ENCODE measurements at places on chromosomes 2 and 18.

DNA sequence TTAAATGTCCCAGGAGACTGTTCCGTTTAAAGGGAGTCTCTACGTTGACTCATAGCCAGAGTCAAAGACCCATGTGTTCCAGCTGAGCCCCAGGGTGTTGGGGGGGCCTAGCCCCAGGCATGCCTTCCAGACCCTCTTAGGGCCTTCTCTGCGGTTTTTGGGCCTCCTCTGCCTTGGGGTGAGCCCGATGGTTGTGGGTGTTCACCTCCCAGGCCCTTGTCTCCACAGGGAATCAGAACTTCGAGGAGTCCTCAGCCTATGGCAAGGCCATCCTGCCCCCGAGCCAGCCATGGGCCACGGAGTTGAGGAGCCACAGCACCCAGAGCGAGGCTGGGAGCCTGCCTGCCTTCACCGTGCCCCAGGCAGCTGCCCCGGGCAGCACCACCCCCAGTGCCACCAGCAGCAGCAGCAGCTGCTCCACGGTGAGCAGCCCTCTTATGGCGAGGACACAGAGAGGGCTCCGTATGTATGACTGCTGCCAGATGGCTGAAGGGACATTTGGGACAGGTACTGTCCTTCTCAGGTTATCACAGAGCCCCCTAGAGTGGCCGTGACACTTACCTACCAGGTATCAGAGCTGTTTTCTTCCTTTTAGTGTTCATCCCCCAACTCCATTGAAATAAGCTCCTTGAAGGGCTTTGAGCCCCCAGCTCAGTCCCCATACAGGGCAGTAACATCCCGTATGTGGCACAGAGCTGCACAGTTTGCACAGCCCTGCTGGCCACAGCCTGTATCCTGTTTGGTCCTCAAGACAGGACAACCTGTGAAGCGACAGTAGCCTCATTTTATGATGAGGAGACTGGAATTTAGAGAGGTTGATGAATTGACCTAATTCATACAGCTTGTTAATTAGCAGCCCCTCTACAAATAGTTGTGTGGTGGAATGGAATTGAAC, 80.7 kb downstream of the EPAS1 start:
- peak; percentile 76 for DNase-seq

GRCh38 chr2:47112665-47113435, 42.3 kb downstream of the STPG4 start:
- DNase-seq: no peak

GRCh38 chr2:96213379-96213778, 4.8 kb upstream of the STARD7 start:
- no peak for DNase-seq

DNA sequence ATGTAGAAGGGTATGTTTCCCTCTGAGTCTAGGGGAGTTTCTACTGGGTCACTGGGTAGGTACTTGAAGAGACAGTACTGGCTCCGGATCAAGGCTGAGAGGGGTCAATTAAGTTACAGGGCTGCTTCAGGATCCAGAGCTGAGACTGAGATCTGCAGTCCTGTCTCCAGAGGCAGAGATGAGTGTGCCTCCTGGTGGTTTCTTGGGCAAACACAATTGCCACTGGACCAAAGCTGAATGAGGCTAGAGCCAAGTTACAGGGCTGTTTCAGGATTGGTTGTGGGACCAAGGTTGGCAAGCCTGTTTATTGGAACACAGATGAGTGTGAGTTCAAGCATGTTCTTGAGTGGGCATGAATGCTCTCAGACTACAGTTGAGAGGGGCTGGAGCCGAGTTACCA, 157.9 kb downstream of the ADCYAP1 start:
- DNase-seq: no peak

- DNase-seq: no peak
Observed at GRCh38 chr2:215602997-215603396, 167.1 kb upstream of the FN1 start.

DNA sequence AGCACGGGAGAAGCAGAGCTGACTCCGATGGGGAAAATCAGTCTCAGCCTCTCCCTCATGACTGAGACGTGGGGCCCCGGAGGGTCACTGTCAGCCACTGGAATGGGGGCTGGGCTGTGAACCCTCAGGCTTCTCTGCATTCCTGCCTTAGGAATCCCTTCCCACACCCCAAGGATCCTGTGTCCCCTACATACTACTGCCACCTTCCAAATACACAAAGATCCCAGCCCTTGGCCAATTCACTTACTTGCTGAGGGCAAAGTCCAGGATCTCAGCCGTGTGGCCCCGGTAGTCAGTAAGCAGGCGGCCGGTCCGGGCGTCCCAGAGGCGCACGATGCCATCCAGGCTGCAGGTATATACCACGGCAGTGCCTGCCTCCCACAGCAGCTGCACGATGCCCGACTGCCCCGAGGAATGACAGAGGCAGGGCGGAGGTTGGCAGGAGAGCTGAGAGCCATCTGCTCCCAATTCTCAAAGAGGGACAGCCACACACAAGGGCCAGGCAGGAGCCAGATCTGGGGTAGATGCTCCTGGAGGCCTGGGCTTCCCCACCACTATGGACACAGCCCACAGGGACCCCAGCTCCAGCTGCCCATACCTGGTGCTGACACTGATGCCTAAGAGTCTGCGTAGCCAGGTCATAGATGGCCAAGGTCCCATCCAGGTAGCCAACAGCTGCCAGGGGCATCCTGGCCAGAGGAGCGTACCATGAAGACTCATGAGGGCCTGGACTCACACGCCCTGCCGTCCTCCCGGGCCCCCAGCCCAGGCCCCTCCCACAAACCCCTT, 4.2 kb downstream of the GPBAR1 start:
- no peak for DNase-seq

DNA sequence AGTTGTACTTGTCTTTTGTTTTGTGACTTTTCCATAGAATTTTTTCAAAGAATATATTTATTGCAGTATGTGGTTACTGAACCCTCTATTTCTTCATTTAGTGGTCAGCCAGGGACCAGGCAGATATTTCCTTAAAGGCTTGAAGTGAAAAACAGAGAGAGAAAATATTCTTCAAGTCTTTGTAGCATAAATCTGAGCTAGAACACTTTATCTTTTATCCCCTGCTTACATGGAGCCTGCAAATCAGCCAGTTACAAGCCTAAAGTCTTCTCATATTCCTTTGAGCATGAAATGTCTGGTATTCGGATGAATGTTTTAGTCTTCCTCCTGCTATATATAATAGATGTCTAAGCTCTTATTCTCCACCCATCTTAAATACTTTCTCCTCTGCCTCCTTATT, 1557.5 kb upstream of the ACVR2A start:
- no peak for DNase-seq

- DNase-seq: no peak
Observed at GRCh38 chr18:46829947-46830346, 73.1 kb upstream of the ST8SIA5 start.

GRCh38 chr18:38961880-38962279, 1396.3 kb upstream of the CELF4 start:
- DNase-seq: no peak

- no peak for DNase-seq
Observed at GRCh38 chr18:14944838-14945237, 196.9 kb downstream of the ANKRD30B start.

DNA sequence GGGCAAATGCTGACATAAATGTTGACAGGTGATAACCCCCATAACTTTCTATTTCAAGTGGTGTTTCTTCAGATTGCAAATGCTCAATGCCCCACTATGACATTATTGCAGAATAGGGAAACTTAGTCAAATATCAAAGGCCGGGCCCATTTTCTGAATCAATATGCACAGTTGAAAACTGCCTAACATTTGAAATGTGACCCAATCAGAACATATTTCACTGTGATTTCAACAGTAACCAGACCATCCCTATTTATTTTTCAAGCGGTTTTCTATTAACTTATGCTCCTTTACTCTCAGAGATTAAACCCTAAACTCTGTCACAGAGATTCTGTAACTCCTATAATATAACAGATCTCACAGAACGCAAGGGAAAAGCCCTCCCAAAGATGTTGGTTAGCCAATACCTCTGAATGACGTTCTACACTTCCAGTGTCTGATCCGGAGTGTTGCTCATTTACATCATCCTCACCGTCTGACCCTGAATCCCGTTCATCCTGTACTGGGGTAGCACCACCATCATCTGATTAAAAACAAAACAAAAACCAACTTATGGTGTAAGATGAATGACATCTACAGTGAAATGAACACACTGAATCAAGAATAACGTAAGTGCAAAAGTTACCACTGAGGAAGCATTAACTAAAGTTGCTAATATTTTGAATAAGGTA, 2.9 kb downstream of the IWS1 start:
- DNase-seq: no peak

DNA sequence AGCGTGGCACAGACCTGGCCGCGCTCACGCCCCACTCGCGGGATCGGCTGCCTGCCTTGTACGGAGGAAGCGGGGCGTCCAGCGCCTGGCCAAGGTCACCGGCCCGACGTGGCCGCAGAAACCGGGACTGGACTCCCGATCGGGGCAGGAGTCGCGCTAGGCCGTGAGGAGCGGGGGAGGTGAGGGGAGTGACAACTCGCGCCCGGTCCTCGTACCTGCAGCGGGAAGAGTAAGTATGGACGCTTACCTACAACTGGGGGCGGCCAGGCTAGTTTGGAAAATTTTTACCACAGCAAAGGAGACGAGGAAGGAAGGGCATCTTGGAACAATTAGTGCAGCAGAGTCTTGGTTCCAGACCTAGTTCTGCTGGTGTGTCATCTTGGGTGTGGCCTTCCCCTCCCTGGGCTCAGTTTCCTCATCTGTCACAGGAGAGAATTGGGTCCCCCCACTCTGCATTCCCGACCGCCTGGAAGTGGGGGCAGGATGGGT, 693 bp downstream of the UBE2F start:
- no peak for DNase-seq

DNA sequence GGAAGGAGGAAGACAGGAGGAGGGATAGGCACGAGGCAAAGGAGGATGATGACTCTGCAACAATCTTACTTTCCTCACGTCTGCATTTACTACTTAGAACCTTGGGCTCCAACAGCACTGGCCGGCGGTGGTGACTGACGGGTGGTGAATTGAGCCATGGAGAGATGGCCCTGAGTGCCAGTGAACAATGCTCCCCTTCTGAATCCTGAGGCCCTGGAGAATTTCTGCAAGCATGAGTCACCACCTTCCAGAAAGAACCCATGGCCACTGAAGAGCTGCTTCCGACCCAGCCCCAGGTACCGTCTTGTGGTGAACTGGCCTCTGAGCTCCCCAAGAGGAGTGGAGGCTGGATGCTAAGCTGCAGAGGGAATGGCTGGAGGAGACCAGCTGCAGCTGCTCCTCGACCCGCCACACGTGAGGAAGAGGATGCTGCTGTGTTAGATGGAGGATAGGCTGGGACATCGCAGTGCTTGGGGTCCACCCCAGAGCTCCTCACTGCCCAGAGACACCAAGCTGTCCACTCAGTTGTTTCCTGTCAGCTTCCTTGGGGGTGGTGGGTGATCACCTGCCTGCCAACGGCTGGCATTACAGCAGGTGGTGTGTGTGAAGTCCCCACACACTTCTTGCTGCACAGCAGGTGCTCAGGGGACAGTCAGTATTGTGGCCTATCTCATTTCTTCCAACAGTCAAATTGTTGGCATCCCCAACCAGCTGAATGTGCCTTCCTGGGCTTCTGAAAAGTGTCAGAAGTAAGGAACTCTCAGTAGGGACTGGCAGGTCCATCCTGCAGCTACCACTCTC, 186.5 kb upstream of the ID2 start:
- DNase-seq: no peak

GRCh38 chr2:159045545-159046454, 77.4 kb downstream of the TANC1 start:
- no peak for DNase-seq

DNA sequence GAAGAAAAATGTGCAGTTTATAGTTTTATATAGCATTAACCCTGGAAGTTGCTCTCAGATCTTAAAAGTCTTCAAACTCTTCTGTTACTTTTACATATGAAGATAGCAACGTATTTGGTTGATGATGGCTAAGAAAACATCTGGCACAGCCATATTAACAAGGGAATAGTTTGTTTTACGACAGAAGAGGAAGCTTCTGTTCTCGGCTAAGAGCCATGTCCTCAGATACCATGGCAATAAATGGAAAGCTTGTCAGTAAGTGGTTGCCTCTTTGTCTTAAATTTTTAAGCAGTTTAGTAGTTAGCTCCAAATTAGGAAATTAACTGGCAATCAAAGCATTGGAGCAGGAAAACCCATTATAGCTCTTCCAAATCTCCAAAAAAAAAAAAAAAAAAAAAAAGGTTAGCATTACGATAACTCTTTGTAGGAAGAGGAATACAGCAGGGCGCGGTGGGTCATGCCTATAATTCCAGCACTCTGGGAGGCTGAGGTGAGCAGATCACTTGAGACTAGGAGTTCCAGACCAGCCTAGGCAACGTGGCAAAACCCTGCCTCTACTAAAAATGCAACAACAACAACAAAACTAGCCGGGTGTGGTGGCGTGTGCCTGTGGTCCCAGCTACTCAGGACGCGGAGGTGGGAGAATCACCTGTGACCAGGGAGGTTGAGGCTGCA, 4.5 kb upstream of the STON1 start:
- no peak for DNase-seq

DNA sequence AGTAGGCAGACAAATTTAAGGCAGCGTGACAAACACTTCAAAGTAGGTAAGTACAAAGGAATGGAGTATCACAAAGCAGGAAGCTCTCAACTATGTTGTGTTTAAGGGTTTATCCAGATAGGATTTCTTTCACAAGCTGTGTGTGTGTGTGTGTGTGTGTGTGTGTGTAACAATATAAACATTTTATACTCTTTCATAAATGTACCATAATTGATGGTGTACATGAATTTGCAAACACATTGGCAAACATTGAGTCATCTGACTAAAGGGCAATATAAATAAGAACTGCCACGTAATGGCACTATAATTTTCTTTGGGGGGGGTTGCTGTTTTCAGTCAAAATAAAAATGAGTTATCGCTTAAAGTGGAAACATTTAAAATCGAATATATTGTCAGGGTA, 1004.4 kb upstream of the DDX18 start:
- no peak for DNase-seq

- no peak for DNase-seq
Observed at GRCh38 chr2:216469661-216470060, 29.0 kb upstream of the RPL37A start.

GRCh38 chr2:201572846-201573508, 70.3 kb downstream of the TMEM237 start:
- no peak for DNase-seq

DNA sequence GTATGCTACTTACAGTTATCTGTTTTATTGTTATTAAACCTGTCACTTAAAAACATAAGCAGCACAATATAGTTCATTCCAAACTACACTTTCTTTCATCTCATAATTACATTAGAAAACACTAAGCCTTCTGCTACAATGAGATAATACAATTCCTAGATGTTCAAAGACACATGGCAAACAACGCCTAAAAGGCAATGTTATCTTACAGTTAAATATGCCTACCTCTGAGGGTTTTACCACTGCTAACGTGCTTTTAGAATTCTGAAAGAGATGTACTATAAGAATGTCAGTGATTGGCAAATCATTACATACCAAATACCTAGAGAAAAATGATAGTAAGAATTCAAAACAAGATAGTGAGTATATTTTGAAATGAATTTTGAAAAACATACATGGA, 46.8 kb upstream of the SPOPL start:
- DNase-seq: no peak

DNA sequence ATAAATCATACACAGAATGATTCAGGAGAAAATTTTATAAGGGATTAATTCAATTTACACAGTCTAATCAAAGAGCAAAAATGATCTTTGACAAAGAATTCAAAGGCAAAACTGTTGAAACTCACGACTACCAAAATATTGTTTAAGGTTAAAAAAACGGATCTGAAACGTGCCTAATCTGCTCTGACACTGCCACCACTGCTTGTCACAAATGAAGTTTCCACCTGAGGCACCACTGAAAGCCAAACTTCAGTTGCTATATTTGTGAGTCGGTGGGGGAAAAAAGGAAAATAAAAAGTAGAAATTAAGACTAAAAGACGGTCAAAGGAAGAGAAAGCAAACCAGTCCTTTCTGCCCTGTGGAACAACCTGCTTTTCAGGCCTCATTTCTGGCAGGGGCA, 140.6 kb upstream of the DNMT3A start:
- no peak for DNase-seq
